ENCODE measurements at places on chromosomes 7 and 10. TPM values are rescaled to one million over a fixed set of nuclear protein-coding genes. Genes with fewer than 3 reads are reported as not detected.
A peak's percentile ranks its signal among the peaks of the same experiment; 100 is the strongest.

- DNase-seq: no peak
- H3K36me3 ChIP-seq: no peaks in the 10 kb centered on the region
Measured at GRCh38 chr10:87541114-87541513, 36.4 kb downstream of the MINPP1 start.

The NODAL gene
- 0.30 TPM for total RNA-seq

The SRRT gene
- 252 TPM for total RNA-seq

- peak overlapping the region; percentile 1 for H3K4me3 ChIP-seq
- peaks cover 25% of the 10 kb centered on the region for H3K4me1 ChIP-seq
- peak; percentile 26 for DNase-seq
Measured at GRCh38 chr10:4353964-4354363, 472.0 kb upstream of the AKR1E2 start.

DNA sequence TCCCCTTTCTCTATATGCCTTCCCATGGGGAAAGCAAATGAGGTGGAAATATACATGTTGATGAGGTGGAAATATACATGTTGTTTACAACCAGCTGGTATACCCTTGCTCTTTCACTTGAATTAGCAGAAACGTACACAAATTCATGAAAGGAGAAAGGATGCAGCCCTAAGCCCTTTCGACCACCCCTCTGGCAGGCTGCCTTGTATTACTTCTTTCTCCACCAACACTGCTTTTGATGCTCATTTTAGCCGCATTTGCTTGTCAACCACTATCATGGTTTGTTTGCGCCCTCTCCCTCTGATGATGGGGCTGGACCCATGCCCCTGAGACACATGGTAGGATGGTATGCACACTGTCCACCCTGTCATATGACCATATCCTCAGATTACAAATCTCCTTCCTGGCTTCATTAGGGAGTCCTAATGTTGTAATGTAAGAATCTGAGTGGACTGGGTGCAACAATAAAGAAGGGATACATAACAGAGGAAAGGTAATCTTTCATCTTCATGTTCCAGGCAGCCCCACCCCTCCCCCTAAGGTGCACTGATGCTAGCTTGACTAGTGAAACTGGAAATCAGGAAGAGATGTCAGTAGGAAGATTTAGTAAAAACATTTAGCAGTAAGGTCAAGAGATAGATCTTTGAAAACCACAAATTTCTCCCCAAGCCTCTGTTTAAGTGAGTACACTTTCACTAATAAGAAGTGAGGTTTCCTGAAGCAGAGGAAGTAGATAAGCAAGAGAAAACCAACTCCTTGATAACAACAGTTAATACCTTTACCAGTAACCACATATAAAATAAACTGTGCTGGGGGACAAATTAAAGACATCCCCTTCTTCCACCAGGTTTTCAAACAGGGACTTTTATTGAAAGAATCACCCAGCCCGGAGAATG is 536.8 kb upstream of the NRP1 start:
- H3K27ac ChIP-seq: no peak overlapping the region
- DNase-seq: no peak
- no peaks in the 10 kb centered on the region for H3K36me3 ChIP-seq
- H3K4me3 ChIP-seq: no peak overlapping the region
- no peaks in the 10 kb centered on the region for H3K4me1 ChIP-seq

The NPVF gene
- total RNA-seq: not detected

The COL26A1 gene
- 0.27 TPM for total RNA-seq

GRCh38 chr7:133871757-133872156 is 255.4 kb upstream of the LRGUK start:
- no peaks in the 10 kb centered on the region for H3K4me1 ChIP-seq
- no peak for DNase-seq
- H3K27me3 ChIP-seq: no peaks in the 10 kb centered on the region

The C10orf62 gene
- total RNA-seq: 0.32 TPM

The HOXA3 gene
- 9.2 TPM for total RNA-seq

GRCh38 chr7:469563-469961 is 50.1 kb downstream of the PDGFA start:
- no peak overlapping the region for H3K4me3 ChIP-seq
- no peaks in the 10 kb centered on the region for H3K4me1 ChIP-seq
- DNase-seq: no peak
- H3K27me3 ChIP-seq: no peaks in the 10 kb centered on the region
- no peaks in the 10 kb centered on the region for H3K36me3 ChIP-seq
- H3K27ac ChIP-seq: no peak overlapping the region

GRCh38 chr7:29684787-29685650 is 121.3 kb upstream of the WIPF3 start:
- H3K4me1 ChIP-seq: peaks cover 7% of the 10 kb centered on the region
- no peaks in the 10 kb centered on the region for H3K36me3 ChIP-seq
- H3K4me3 ChIP-seq: peak overlapping the region; percentile 55
- DNase-seq: peak; percentile 23
- no peaks in the 10 kb centered on the region for H3K27me3 ChIP-seq

The PRLHR gene
- total RNA-seq: not detected

DNA sequence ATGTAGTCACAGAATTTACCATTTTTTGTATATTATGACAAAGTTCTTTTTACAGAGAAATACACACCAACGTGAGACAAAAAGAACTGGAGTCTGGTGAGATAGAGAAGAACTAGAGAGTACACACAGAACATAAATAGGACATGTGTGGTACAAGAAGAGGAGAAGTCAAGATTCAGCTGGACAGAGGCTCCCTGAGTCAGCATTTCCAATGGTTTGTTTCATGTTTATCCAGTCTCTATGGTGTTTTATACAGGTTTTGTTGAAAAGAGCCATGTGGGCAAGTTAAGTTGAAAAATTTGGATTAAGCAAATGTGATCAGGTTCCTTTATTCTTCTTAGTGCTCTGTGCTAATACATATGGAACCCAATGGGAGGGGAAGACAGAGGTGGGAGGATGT is 105.5 kb upstream of the AKR1E2 start:
- no peak for DNase-seq
- H3K27ac ChIP-seq: no peak overlapping the region
- no peak overlapping the region for H3K4me3 ChIP-seq
- H3K27me3 ChIP-seq: no peaks in the 10 kb centered on the region

GRCh38 chr10:12476656-12477055 is 127.3 kb downstream of the CAMK1D start:
- no peaks in the 10 kb centered on the region for H3K27me3 ChIP-seq
- DNase-seq: no peak
- H3K4me3 ChIP-seq: no peak overlapping the region
- no peaks in the 10 kb centered on the region for H3K36me3 ChIP-seq

- H3K36me3 ChIP-seq: no peaks in the 10 kb centered on the region
- H3K27ac ChIP-seq: no peak overlapping the region
- DNase-seq: no peak
- no peak overlapping the region for H3K4me3 ChIP-seq
- H3K4me1 ChIP-seq: no peaks in the 10 kb centered on the region
Measured at GRCh38 chr7:51918581-51918980, 602.0 kb upstream of the COBL start.

DNA sequence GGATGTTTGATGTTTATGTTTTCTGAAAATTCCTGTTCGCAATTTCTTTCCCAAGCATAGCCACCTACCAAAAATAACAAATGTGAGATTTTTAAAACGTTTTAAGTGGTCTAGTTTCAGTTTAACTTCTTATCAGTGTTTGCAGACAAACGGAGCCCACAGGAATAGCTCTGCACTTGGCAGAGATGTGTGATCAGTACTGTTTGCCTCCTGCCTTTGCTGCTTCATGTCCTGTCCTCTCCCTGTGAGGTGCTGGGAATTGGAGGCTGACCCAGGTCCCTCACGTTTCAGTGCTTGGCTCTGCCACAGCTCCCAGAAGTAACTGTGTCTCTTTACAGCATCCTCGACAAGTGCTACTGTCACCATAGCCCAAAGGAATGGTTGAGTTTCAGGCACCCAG is 1.2 kb downstream of the UCN3 start:
- H3K4me3 ChIP-seq: no peak overlapping the region
- H3K4me1 ChIP-seq: no peaks in the 10 kb centered on the region
- no peaks in the 10 kb centered on the region for H3K36me3 ChIP-seq
- H3K27me3 ChIP-seq: peaks cover 48% of the 10 kb centered on the region

The UCN3 gene
- total RNA-seq: not detected

DNA sequence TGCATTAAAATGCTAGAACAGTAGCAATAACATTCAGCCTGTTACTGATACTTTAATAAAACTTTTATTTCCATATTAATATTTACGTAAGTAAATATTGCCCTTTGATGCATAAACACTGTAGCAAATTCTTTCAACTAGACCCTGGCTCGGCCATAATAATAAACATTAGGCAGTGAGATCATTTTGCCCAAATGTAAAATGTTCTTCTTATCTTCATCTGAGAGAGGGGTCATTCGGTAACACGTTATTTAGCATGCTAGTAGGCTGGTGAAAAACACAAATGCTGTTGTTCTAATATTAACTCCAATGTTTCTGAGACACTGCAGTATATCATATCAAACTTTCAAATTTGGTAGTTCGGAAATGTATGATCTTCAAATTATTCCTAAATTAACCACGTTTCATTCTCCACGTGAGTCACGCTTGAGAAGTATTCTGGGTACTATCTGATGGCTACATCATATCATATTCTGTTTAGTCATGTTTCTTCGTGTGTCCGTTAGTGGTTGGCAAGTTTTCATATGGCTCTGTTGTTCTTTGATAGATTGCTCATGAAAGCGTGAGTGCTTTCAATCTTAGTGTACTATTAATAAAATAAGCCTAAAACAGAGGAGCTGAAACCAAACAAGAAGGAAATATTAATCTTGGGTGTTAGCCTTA is 145.8 kb downstream of the NSUN6 start:
- H3K4me3 ChIP-seq: no peak overlapping the region
- no peaks in the 10 kb centered on the region for H3K27me3 ChIP-seq
- H3K36me3 ChIP-seq: no peaks in the 10 kb centered on the region
- no peaks in the 10 kb centered on the region for H3K4me1 ChIP-seq
- no peak overlapping the region for H3K27ac ChIP-seq

- no peak overlapping the region for H3K4me3 ChIP-seq
- H3K27ac ChIP-seq: no peak overlapping the region
- H3K27me3 ChIP-seq: no peaks in the 10 kb centered on the region
- peaks cover 4% of the 10 kb centered on the region for H3K4me1 ChIP-seq
Measured at GRCh38 chr10:73983096-73984047, 14.5 kb upstream of the VCL start.

DNA sequence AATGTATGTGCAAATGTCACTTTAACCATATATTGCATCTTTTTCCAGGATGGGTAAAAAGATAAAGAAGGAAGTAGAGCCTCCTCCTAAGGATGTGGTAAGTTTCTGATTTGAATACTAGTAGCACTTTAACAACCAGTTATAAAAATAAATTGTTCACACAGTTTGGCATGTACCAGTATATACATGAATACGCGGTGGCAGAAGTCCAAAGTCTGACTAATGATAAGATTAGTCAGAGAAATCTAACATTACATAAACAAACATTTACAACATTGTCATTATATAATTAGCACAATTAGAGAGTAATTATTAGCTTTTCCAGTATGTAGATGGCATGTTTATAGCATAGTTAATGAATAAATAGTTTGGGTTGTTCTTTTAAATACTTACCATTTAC is 4.1 kb downstream of the ARMC3 start:
- no peak for DNase-seq
- no peak overlapping the region for H3K4me3 ChIP-seq
- H3K27me3 ChIP-seq: no peaks in the 10 kb centered on the region
- no peaks in the 10 kb centered on the region for H3K36me3 ChIP-seq
- peaks cover 29% of the 10 kb centered on the region for H3K4me1 ChIP-seq

The DGKB gene
- total RNA-seq: 0.05 TPM

The ARMS2 gene
- not detected for total RNA-seq

The HOXA13 gene
- 3.6 TPM for total RNA-seq

The CFAP70 gene
- total RNA-seq: 2.9 TPM

- H3K4me3 ChIP-seq: no peak overlapping the region
- no peak overlapping the region for H3K27ac ChIP-seq
- H3K4me1 ChIP-seq: no peaks in the 10 kb centered on the region
- H3K27me3 ChIP-seq: no peaks in the 10 kb centered on the region
- no peak for DNase-seq
Measured at GRCh38 chr7:148107443-148108127, 483.0 kb upstream of the C7orf33 start.

- peaks cover 2% of the 10 kb centered on the region for H3K4me1 ChIP-seq
- H3K27ac ChIP-seq: no peak overlapping the region
- H3K4me3 ChIP-seq: no peak overlapping the region
- no peaks in the 10 kb centered on the region for H3K27me3 ChIP-seq
- H3K36me3 ChIP-seq: no peaks in the 10 kb centered on the region
Measured at GRCh38 chr7:17207220-17207619, 91.2 kb upstream of the AHR start.

GRCh38 chr10:77648472-77648871 is 10.9 kb upstream of the KCNMA1 start:
- no peaks in the 10 kb centered on the region for H3K36me3 ChIP-seq
- no peak overlapping the region for H3K27ac ChIP-seq
- H3K4me3 ChIP-seq: no peak overlapping the region

The DKK1 gene
- 315 TPM for total RNA-seq

DNA sequence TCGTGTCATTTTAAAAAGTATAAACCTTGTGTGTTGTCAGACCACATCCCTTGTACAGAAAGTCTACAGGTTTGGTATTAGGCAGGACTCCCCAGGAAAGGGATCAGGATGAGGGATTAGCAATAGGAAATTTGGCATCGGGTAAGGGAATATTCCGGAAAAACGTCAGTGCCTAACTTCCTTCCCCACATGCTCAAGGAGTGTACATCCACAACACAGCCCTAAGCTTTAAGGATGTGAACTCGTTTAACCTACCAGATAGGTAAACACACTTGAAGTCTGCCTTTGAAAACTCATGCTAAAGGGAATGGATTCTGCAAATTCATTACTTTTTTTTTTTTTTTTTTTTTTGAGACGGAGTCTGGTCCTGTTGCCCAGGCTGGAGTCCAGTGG is 194.9 kb downstream of the SKIDA1 start:
- H3K27ac ChIP-seq: peak overlapping the region; percentile 43
- H3K27me3 ChIP-seq: no peaks in the 10 kb centered on the region
- H3K36me3 ChIP-seq: no peaks in the 10 kb centered on the region
- H3K4me1 ChIP-seq: peaks cover 64% of the 10 kb centered on the region

- no peak overlapping the region for H3K27ac ChIP-seq
- H3K27me3 ChIP-seq: no peaks in the 10 kb centered on the region
- H3K4me1 ChIP-seq: no peaks in the 10 kb centered on the region
- H3K4me3 ChIP-seq: no peak overlapping the region
- peaks cover 11% of the 10 kb centered on the region for H3K36me3 ChIP-seq
- DNase-seq: no peak
Measured at GRCh38 chr7:4751398-4751947, 23.9 kb upstream of the AP5Z1 start.

GRCh38 chr7:11843113-11843765 is 11.2 kb upstream of the THSD7A start:
- DNase-seq: no peak
- H3K27me3 ChIP-seq: no peaks in the 10 kb centered on the region
- no peak overlapping the region for H3K4me3 ChIP-seq
- no peaks in the 10 kb centered on the region for H3K36me3 ChIP-seq
- no peak overlapping the region for H3K27ac ChIP-seq

DNA sequence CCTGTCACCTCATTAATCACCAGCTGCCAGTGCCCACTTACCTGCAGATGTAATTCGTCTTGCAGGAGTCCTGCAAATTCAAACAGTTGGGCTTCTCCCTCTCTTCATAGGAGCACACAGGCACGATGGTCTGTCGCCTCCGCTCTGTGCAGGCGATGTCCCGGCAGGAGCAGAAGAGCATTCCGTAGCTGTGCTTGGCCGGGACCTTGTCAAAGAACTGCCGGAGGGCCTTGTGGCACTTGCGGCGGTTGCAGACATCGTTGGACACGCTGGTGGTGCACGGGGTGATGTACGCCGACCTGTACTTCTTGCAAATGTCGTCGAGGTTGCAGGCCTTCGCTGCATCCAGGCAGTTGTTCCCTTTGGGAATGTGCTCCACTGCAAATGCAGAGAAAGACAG is 147.8 kb downstream of the GFRA1 start:
- no peaks in the 10 kb centered on the region for H3K4me1 ChIP-seq
- H3K36me3 ChIP-seq: no peaks in the 10 kb centered on the region
- no peak overlapping the region for H3K27ac ChIP-seq
- peaks cover 3% of the 10 kb centered on the region for H3K27me3 ChIP-seq
- no peak overlapping the region for H3K4me3 ChIP-seq

Data from HCT116 (cell line).